OCI-LY7 (cell line): ENCODE measurements at places on chromosomes 2 and 18.

DNA sequence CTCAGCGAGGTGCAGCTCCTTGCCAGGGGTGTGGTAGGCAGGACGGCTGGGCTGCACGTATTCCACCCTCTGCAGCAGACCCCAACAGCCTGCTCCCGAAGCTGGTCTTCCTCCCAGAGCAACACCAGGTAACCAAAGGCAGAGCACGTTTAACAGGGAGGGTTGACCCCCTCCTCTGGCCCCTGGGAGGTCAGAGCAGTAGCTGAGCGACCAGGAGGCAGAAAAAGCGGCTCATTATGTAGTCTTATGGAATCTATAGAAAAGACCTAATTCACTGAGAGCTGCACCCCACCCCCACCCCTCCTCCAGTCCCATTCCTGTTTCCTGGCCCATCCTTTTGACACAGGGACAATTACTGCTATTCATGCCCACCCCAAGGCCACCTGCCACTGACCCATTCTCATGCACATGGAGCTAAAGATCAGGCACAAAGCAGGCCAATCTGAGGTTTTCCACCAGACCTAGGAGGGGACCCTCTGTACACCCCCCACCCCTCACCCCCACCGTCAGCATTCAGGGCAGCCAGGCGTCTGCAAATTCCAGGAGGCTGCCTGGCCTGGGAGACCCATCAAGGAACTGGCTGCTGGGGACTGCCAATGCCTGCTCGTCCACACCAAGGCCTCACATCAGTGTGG is 60.9 kb upstream of the FZD7 start:
- no peak for DNase-seq

- DNase-seq: no peak
Observed at GRCh38 chr2:99660616-99661406, 171.0 kb upstream of the REV1 start.

GRCh38 chr2:37857575-37858399 is 67.3 kb upstream of the RMDN2 start:
- DNase-seq: no peak

DNA sequence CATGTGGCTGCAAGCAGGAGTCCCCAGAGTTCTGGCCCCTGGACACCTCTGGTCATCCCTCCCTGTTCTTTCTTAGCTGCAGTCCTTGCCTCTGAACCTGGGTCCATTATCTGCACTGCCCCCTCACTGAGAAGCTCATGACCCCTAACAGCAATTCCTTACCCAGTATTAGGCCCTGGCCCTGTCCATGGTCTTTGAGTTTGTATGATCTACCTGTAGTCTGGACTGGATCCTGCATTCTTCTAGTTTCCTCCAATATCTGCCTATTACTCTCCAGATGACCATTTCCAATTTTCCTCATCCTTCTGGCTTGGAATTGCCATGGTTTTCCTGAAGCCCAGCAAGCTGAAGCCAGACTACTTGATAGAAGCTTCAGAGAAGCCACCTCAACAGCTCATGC is 302.4 kb upstream of the HS6ST1 start:
- no peak for DNase-seq
